GM12864 (cell line): ENCODE measurements at places on chromosomes 4 and X.

- no peak for DNase-seq
Observed at GRCh38 chr4:172809319-172809718, 359.3 kb upstream of the GALNT7 start.

GRCh38 chrX:19059067-19059466 is 63.2 kb downstream of the ADGRG2 start:
- DNase-seq = no peak

DNA sequence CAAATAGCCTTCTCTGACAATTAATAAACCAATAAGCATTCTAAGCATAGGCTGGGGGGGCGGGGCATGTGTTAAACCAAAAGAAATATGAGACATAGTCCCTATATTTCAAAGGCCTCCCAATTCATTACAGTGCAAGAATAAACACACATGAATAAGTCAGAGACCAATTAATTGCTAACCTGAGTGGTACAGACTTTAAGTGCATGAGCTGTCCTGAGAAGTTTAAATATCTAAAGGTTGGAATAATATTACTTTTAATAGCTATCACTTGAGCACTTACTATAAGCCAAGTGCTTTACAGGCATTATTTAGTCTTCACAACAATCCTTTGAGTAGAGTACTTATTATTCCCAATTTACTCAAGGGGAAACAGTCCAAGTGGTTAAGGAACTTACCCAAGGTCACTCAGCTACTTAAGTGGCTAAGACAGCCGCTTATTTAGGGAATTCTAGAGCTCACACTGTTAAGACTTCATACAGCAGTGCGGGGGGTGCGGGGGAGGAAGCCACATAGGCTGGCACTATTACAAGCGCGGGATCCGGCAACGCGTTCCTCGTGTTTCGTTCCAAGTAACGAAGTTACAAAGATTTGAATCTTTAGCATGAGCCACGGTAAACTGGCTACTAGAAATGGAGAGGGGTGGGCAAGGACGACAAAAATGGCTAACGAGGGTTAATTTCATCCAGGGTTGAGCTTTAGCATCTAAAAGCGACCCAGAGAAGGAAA is 1.4 kb downstream of the THOC2 start:
- DNase-seq = no peak

- no peak for DNase-seq
Observed at GRCh38 chr4:120319046-120319767, 252.6 kb upstream of the MAD2L1 start.
